NCI-H774 (cell line): ENCODE measurements at places on chromosomes 2 and 18.
A peak's percentile ranks its signal among the peaks of the same experiment; 100 is the strongest.

DNA sequence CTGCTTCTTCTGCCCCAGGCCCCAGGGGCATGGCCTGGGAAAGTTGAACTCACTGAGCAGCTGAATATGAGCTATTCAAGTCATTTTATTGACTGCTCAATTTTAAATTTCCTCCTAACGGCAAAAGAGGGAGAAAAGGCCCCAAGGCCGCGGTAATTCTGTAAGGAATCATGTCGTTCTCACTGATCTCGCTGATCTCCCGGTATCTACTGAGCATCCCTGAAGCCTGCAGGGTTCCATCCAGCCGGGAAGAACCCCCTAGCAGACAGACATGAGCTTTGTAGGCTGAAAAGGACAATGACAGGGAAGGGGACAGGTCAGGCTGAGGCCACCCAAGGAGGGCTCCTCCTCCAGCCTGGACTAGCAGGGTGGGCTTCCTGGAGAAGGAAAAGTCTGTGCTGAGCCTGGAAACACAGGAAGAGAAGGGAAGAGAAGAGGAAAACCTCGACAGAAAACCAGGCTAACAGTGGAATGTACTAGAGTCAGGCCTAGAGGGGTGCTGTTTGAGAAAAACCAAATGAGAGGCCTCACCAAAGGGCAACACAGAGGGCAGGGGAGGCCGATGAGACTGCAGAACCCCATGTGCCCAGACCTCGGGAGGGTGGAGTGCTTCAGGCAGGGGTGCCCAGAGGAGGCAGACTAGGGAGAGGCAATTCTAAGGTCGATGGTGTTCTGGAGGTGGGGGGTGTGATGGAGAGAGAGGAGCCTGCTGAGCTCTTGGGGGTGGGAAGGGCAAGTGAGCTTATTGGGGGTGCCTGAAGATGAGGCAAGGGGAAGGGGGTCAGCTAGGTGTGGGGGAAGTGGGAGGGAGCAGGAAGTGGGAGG, 2.9 kb upstream of the NPPC start:
- no peak for DNase-seq

DNA sequence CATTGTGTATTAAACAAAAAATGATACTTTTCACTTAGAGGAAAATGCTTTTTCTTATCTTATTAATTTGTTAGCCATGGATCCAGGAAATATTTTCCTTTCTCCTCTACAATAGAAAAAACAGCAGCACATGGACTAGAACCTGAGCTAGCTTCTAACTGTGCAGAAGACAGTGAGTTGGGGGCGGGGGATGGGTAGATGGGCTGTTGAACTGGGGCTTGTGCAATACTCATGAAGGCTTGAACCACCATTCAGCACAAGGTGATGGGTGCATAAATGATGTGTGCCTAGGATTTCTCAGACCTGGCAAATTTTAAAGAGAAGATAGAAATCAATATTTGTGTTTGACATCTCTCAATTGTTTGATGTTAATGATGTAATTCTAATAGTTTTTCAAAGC, 42.0 kb downstream of the COL5A2 start:
- no peak for DNase-seq

GRCh38 chr2:197839327-197839726, 34.9 kb downstream of the PLCL1 start:
- DNase-seq: peak; percentile 16

- no peak for DNase-seq
These were observed 32.3 kb downstream of the EML6 start for GRCh38 chr2:54755641-54756326.

GRCh38 chr2:190315273-190315672, 4.4 kb downstream of the HIBCH start:
- no peak for DNase-seq

DNA sequence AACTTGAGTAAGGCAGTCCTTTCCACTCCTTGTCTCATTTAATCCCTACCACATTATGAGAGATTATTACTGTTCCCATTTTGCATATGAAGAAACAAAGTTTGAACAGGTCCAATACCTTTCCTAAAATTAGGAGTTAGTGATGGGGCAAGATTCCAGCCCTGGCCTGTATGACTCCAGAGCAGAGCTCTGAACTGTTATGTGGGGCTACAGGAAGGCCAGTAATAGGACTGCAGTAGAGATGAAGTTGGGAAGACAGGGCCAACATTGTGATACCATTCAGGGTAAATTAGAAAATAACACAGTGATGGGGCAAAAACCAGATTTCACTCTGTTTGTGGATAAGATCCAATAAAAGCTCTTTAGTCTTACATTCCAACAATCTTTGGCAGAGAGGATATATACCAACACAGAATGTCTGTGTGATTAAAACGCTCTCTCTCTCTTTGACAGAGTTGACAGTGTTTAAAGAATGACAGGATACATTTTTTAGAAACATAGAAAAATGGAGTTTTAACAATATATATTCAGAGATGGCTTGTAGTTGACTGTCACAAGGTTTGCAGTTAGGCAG, 22.7 kb downstream of the KATNAL2 start:
- no peak for DNase-seq

GRCh38 chr2:178152542-178152941, 40.3 kb downstream of the RBM45 start:
- no peak for DNase-seq

- no peak for DNase-seq
These were observed 684.6 kb upstream of the SOX11 start for GRCh38 chr2:5007596-5007995.

DNA sequence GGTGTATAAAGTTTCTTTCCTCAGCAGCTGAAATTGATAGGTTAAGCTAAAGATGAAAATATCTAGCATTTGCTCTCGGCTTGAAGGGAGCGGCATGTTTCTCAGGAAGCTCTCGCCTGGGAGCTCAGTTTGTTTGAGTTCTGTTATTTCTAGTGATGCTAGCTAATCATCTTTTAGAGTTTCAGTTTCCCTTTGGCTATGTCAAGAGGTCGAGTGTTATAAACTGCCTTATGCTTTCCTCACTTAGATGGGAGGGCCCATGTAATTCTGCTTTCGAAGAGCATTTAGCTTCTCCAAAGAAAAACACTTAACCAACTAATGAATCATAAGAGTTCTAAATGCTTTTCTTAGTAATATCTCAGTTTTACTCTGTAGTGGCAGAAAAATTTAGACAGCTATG, 33.6 kb downstream of the PLCL1 start:
- peak; percentile 38 for DNase-seq

- DNase-seq: no peak
These were observed 707 bp upstream of the DGUOK start for GRCh38 chr2:73925853-73926492.

DNA sequence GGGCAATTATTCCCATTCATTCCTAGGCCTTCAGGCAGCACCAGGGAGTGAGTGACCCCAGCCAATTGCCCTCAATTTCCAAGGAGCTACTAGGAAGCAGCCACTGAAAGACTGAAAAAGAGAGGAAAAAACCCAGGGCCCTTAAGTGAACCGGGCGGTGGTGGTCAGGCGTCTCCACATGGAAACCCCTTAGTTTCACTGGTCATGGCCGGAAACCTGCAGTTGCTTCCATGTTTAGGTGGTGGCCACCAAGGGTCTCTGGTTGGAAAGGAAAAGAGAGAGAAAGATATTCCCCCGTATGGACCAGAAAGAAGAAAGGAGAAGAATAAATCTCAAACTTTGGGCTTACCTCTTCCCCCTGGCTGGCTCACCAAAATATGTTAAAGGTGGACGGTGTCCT, 64.9 kb downstream of the GALR1 start:
- DNase-seq: no peak

DNA sequence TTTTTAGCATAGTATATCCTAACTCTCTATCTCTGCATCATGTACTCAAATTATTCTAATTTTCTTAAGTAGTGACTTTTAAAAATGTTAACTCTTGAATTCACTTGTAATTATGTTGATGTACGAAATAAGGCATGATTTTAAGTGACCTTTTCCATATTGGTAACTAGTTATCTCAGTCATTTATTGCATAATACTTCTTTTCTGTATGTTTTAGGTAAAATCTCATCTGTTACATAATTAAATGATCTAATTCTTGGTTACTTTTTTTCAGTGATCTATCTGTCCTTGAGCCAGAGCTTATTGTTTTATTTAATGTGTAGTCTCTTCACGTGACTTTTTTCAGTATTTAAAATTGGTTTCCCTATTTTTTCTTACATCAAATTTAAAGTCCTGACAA, 4.8 kb upstream of the UBE2E3 start:
- no peak for DNase-seq

DNA sequence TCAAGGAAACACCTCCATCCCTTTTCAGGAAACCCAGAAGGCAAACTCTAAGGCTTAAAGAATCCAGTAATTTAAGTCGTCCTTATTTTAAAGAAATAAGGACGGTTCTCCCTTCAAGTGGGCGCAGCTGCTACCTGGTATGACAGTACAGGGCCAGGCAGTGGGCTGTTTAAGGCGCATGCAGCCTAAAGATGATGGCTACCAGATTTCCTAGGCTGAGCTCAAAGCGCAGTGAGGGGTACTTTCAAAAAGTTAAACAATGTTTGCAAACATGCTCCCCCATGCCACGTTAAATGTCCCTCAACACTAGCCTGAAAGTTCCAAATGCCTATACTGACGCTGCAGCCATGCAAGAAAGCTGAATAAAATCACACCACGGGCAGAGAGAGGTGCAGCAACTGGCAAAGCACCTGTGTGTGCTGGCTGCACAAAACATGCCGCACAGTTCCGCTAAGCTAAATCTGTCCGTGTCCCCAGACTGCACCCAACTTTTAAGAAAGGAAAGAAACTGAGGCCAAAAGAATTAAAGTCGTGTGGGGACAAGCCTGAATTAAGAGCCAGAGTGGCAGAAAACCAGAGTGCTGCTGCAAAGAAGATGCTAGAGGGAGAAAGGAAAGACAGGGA, 583 bp downstream of the HIBCH start:
- no peak for DNase-seq

- DNase-seq: no peak
These were observed 207.8 kb upstream of the LRATD1 start for GRCh38 chr2:14424478-14425390.
